Right lung (tissue), 10 donors: ENCODE measurements at places on chromosomes 16 and 17. TPM values are rescaled to one million over a fixed set of nuclear protein-coding genes. Genes with fewer than 3 reads are reported as not detected.
A peak's percentile ranks its signal among the peaks of the same experiment; 100 is the strongest.

The SSTR5 gene
- not detected for polyA plus RNA-seq

The TNFRSF17 gene
- not detected for polyA plus RNA-seq

The KCNJ18 gene
- not detected for polyA plus RNA-seq

DNA sequence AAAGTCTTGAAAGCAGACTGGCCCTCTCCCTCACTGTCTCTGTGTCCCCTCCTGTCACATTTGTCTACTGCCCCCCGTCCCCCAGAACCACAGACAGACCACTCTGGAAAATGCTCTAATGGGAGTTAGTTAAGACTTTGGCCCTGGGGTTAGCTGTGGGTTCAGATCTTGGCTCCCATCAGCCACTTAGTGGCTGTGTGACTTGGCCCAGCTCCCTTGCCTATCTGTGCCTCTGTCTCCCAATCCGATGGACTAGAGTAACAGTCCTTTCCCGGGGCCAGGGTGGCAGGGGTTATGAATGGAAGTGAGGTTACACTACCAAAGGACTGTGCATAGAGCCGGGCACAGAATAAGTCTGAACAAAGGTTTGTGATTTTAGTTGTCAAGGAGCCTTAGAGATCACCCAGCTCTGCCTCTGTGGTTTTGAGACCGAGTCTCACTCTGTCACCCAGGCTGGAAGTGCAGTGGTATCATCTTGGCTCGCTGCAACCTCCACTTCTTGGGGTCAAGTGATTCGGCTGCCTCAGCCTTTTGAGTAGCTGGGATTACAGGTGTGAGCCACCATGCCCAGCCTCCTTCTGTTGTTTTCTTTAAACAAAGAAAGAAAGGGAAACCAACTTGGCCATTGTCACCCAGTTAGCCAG lies 23.7 kb downstream of the PPL start:
- no peak for DNase-seq

- no peak for DNase-seq
These were observed 2.5 kb downstream of the ALOX15B start for GRCh38 chr17:8041249-8041928.

- DNase-seq = no peak
These were observed 81.6 kb upstream of the CACNG5 start for GRCh38 chr17:66753126-66753920.

DNA sequence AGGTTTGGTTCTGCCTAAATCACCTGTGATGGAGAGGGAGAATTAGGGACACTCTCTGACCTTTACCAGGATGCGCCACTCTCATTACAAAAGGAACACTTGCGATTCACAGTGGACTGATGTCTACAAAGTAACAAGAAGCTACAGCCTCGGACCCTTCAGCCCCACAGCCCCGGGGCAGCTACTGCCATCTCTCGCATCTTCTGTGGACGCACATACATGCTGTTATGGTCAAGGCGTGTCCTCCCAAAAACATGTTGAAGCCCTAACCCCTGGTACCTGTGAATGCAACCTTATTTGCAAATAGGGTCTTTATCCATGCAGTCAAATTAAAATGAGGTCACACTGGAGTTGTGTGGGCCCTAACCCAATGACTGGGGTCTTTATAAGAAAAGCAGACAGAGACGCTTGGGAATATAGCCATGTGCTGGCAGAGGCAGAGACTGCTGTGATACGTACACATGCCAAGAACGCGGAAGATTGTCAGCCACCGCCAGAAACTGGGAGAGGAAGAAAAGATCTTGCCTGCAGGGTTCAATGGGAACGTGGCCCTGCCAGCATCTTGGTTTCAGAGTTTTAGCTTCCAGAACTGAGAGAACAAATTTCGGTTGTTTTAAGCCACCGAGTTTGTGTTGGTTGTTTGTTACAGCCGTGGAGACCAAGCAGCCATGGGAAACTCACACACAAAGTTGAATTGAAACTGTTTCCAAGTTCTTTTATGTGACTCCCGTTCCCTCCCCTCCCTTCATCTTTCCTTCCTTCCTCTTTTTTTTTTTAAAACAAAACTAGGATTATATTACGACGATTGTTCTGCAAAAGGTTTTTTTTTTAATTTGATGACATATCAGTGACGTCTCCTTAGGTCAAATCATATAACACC lies 23.1 kb downstream of the ATP2C2 start:
- no peak for DNase-seq

DNA sequence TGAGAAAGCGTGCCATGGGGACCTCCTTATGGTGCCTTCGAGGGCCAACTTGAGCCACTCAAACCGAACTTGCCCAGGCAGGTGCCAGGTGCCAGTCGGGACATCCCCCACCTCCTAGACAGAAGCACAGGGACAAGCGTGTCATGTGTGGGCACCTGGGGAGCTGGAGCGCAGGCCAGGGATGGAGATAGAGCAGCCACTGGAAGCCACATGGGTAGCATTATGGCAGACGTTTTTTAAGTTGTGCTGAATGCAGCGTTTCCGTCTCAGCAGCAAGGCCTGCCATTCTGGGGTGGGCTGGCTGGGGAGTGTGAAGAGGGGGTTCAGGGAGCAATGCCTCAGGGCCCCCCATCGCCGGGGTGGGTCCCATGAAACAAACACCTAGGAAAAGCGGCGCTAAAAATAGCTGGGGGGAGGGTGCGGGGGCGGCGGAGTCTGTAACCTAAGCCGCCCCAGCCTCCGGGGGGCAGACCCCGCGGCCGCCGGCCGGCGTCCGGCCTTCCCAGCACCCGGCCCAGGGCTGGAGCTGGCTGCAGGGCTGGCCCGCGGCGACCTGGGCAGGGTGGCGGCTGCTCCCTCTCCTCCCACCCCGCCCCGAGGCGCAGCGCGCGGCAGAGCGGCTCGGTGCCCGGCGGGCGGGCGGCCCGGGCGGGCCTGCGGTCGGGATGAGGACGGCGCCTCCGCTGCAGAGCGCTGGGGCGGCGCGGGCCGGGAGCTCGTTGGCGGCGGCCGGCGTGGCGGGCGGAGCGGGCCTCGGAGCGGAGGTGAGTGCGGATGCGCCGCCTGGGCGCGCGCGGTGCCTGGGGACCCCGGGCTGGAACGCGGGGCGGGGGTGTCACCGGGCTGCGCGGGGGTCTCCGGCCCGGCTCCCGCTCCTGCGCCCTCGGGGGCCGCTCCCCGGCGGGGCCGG lies at the start of gene ZNF469:
TSS of gene ZNF469 (plus strand) at position 469 of the 910 bp plus-strand sequence. CDS start 44,512 bp downstream, outside the sequence.
- DNase-seq = no peak

DNA sequence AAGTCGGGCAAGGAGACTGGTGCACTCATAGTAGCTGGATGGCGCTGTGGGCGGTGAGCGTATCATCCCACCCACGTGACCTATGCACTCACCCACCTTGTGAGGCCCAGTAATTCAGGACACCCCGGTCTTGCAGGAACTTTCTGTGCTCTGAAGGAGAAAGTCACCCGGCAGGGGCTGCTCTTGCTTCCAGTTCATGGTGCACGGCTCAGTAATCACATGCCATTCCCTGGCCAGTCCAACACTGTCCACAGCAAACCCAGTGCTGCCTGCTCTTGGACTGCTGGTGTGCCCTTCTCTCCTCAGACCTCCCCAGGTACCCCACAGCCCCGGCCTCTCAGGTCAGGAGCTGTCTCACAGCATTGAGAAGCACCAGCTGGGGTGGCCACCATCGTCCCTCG lies 16.4 kb upstream of the RHBDF2 start:
- no peak for DNase-seq

GRCh38 chr17:70434536-70435490 lies 265.5 kb downstream of the KCNJ2 start:
- DNase-seq = no peak

DNA sequence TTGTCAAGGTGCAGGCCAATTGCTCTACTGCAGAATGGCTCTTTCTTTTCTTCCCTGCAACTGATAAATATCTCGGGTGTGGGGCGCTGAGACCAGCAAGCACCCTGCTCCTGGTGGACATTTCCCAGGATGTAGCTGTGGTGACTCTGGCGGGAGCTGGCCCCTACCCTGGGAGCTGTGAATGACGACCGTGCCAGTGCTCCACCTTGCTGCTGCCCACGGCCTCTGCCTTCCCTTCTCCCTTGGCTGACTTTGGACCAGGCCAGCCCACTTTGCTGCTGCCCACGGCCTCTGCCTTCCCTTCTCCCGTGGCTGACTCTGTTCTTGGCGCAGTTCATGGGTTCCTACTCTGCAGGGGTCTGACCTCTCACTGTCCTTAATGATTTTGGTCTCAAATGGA lies 16.1 kb downstream of the CARD14 start:
- no peak for DNase-seq

- DNase-seq = no peak
These were observed 34.7 kb downstream of the SBK1 start for GRCh38 chr16:28326881-28327610.

GRCh38 chr16:27152121-27152520 lies 51.2 kb upstream of the KDM8 start:
- no peak for DNase-seq

- no peak for DNase-seq
These were observed 11.2 kb downstream of the SLC16A3 start for GRCh38 chr17:82239926-82240505.

DNA sequence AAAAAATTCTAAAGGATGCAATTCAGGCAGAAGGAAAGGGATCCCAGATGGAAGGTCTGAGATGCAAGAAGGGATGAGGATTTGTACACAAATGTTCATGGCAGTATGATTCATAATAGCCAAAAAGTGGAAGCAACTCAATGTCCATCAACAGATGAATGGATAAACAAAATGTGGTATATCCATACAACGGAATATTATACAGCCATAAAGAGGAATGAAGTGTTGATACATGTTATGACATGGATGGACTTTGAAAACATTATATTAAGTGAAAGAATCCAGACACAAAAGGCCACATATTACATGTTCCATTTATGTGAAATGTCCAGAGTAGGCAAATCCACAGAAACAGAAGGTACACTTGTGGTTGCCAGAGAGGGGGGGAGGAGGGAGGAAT lies 23.9 kb upstream of the GPATCH8 start:
- no peak for DNase-seq

DNA sequence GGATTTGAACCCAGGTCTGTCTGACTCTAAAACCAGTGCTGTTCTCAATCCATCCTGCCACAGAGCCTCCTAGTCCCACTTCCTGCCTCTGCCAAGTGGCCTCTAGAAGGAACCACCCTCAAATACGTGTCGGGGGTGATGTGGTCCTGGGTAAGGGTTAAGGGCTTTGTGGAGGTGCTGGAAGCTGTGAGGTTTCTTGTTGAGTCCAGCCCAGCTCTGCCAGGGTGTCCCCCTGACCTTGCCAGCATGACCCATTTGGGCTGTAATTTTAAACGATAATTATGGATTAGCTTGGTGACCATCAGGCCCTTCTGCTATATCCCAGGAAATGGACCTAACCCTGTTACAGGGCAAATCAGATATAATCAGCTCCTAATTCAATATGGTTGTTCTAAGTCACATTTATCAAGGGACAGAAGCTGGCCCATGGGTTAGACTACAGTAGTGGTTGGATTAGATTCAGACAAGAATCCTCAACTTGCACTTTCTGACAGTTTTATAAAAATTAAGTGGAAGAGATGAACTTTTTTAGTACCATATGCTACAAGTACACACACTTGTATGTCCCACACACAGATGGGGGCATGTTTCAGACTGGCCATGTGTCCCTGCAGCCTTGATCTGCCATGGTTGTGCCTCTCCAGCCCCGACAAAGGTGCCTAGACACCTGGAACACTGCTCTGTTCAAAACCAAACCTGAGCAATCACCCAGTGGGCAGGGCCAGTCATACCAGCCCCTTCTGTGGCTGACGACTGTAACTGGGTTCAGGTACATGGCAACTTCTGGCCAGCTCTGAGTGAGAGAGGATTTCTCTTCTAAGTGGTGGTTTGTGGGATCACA lies 48.0 kb downstream of the SMPD3 start:
- no peak for DNase-seq

DNA sequence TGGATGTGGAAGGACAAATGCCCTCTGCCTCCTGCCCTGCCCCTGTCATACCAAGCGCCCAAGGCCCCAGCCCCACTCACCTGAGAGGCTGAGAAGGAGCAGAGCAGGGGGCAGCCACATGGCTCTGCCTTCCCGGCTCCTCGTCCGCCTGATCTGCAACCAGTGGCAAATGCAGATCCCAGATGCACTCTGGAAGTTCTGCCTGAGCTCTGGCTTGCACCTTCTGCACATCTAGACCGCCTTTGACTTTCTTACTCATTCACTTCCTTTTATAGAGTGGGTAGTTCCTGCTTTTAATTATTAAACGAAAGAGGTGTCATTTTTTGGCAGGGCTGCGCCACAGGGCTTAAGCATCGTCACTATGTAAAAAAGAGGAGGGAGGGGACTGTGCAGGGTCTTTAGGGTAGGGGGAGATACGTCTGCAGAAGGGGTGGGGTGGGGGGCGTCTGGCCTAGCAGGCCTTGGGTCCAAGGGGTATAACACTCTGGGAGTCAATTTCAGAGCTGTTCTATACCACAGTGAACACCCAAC lies at the start of gene CD300LB:
TSS of gene CD300LB (minus strand) at position 245 of the 531 bp plus-strand sequence. CDS start at position 120, 125 bp downstream.
- DNase-seq = no peak

DNA sequence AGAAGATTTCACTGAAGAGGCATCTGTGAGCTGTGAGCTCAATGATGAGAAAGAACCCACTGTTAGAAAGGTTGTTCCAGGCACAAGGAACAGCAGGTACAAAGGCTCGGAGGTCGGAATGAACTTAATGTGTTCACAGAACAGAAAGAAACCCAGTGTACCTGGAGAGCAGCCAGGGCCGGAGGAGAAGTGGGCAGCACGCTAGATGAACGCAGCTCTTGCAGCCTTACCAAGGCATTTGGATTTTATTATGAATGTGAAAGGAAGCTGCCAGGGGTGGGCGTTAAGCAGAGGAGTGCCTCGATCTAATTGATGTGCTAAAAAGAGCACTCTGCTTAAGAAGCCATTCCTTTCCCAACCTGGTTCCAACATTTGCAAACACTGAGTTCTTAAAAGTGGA lies 19.0 kb downstream of the EEF2K start:
- no peak for DNase-seq

DNA sequence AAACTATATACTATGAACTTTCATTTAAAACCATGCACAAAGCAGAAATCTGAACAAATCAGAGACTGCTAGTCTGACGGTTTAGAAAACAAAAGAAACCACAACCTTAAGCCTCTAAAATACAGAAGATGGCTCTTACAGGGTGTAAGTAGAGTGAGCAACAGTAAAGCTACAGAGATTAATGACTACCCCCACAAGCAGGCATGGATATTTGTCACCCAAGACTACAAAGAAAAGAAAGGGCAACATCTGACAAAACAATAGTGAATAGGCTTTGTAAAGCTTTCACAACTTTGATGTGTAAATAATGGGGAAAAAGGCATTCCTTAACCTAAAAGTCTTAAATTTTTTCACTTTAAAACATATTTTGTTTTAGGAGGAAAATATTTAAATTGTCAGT lies 75.0 kb downstream of the SPAG9 start:
- peak; percentile 38 for DNase-seq

- DNase-seq = no peak
These were observed 22.3 kb upstream of the SMPD3 start for GRCh38 chr16:68470461-68471150.

- no peak for DNase-seq
These were observed 831 bp downstream of the RPL13 start for GRCh38 chr16:89561142-89561883.
